KBM-7 (cell line): ENCODE measurements at places on chromosomes 1 and 21.

DNA sequence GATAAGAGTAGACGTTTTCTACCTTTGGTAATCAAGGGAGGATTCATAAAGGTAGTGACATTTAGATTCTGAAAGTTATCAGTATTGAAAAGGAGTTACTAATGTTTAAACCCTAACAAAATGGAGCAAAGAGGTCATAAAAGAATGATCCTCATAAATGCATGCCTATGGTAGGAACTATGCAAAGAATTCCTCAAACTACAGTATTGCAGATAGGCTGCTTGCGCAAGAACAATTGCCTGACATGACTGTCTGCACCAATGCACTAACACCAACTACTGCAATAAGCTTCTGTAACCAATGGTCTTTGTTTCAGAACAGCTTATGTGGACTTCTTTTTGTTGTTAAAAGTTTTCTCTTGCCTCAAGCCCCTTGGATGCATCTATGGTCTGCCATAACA lies 597.3 kb upstream of the ADGRL4 start:
- no peak for DNase-seq

GRCh38 chr1:63835128-63835527 lies 61.3 kb downstream of the ROR1 start:
- no peak for DNase-seq

GRCh38 chr21:17441370-17441769 lies 71.5 kb upstream of the CXADR start:
- no peak for DNase-seq

DNA sequence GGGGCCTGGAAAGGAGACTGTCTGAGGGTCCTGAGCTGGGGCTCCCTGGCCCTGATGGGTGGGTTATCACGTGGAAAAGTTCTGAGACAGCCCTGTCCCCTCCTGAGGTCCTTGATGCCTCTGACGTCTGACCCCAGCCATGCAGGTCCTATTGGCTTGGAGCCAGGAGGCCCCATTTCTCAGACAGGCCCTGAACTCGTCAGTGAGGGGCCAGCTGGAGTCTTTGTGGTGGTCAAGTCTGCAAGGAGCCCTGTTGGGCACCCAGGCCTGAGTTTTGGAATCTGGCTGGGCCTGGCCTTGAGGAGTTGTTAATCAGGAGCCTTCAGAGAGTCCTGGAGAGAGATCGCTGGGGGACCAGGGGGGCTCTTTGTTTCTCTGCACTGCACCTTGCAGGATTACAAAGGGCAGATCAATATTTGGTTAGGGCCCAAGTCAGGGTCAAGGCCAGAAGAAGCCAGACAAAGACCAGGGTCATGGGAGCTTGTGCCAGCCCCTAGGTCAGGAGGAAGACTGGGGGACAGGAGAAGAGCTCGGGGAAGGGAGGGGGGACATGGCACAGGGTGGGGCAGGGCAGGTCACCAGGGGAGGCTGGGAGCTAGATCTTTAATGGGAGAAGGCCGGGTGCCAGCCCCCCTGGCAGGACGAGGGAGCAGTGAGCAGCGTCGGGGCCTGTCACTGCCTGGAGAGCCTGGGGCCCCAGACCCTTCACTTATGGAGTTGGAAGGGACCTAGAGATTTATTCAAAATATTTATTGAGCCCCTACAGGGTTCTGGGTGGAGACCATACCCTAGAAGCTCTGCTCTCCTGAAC lies 83.2 kb downstream of the PTPRU start:
- no peak for DNase-seq

DNA sequence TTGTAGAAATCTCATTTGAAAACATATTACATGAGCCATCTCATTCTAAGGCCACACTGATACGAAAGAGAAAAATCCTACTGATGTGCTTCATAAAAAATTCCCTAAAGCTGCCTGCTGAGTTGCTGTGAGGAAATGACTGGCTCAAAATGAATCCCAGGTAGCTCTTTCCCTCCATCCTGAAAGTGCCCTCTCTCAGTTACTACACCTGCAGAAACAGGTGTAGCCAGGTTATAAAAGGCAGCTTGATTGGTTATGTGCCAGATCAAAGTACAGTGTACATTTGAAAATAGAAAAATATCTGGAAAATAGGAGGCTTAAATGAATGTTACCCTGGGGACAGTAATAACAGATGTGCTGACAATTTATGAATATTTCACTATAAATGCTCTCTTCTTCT lies 833.4 kb upstream of the ADGRL4 start:
- no peak for DNase-seq

DNA sequence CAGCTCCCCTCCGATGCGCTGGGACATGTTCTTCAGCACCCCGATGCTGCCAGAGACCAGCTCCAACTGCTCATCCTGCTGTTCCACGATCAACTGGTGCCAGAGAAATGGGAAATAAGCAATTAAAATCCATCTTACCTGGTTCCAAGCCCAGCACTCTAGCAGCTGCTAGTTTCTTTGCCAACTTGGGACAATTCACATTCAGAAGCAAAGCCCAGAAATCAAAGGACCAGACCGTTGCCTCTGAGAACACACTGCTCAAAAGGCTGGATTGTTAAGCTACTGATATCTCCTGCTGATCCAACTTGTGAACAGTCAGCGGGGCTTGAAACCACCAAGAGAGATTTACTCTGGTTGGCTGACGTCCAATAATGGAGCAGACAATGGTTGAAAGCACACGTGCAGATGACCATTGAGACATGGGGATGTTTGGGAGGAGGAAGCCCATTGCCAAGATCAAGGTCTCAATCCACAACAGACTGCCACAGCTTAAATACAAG lies 34.4 kb downstream of the STX6 start:
- DNase-seq: no peak

DNA sequence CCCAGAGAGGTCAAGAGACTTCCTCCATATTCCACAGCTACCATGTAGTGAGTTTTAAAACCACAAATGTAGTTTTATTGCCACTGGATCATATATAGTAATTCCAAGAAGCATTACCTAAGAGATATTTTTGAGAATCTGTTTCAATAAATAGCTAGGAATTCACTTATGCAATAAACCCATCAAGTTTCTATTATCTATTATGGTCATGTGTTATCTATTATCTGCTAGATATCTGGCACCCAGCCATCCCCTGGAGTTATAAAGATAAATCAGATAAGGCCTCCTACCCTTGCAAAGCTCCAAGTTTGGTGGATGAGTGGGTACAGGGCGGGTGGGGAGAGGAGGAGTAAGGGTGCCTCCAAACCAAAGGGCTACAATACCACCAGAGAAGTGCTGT lies 10.3 kb upstream of the VWA5B1 start:
- DNase-seq: no peak

DNA sequence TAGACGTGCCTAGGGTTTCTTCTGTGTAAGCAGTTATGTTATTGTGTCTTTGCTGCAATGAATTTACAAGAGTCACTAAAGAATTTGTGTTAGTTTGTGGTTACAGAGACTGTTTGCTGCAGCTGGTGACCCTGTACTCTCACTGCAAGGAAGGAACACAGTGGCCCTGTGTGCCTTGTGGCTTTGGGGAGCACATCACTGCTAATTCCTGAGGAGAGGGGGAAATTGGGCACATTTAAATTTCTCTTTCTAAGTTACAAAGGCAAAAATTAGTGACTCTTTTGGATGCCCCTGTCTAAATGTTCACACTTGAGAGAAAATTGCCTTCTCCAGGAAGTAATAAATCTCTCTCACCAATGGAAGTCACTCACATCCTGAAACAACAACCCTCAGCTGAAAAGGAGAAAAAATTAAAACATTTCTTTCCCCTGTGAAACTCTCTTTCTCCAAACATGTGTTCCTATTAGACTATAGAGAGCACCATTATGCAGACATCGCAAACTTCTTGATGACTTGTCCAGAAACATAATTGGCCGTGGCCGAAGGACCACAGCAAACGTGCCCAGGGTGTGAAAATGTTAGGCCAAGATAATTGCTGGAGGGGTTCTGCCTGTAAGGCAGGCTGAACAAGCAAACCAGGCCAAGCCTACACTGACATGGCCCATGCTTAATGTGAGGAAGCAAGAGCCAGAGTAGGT lies 32.3 kb upstream of the SPAG17 start:
- no peak for DNase-seq

DNA sequence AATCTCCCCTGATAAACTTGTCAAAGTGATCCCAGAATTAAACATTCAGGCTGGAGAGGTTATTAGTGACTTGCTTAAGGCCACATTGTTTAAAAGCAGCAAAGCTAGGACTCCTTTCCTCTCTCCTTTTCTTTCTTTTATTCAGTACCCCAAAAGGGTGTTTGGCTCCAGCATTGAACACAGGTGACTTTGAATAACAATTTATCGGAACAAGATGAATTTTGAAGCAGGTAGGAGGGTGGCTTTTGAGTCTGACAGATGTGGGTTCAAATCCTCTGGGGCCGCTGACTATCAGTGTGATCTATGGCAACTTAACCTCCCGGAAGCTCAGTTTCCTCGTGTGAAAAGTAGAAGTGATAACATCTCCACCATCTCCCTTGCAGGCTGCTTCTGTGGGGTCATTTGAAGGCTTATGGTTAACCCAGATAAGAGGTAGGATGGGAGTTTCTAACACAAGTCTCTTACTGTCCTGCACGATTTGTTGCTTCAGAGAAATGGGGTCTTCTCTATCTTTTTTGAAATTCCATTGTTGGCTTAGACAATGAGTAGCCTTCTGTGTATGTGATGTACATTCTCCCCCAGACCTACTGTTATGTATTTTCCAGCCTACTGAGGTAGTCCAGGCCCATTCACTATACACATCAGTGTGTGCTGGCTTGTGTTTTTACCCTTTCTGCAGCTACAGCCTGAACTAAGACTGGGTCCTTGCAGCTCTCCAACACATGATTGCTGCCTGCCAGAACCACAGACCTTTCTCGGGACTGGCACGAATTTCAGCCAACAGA lies 29.0 kb downstream of the JUN start:
- DNase-seq: peak; percentile 73

DNA sequence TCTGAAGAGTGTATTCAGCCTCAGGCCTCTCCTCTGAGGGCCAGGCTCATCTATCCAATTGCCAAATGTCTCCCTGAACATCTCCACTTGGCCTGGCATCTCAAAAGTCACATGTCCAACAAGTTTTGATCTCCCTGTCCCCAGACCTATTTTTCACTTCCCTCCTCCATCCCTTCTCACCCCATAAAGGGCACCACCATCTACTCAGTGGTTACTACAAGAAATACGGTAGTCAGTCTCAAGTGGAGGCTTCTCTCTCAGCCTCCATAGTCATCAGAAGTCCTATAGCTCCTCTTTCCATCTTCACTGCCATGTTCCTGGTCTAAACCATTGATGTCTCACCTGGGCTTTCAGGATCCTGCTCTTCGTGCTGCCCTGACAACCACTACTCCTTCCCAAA lies 82.5 kb upstream of the EDN2 start:
- DNase-seq: no peak

- peak; percentile 40 for DNase-seq
Measured at GRCh38 chr1:226712742-226713419, 26.2 kb downstream of the ITPKB start.

DNA sequence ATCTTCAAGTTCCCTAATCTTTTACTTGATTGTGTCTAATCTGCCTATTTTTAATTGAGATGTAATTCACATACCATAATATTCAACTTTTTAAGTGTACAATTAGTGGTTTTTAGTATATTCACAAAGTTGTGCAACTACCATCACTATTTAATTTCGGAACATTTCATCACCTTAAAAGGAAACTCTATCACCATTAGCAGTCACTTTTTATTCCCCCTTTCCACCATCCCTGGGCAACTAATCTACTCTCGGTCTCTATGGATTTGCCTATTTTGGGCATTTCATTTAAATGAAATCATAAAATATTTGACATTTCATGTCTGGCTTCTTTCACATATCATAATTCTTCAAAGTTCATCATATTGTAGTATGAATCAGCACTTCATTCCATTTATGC lies 30.6 kb upstream of the HYI start:
- no peak for DNase-seq

GRCh38 chr1:228735871-228736586 lies 750 bp downstream of the RHOU start:
- DNase-seq: peak; percentile 12

DNA sequence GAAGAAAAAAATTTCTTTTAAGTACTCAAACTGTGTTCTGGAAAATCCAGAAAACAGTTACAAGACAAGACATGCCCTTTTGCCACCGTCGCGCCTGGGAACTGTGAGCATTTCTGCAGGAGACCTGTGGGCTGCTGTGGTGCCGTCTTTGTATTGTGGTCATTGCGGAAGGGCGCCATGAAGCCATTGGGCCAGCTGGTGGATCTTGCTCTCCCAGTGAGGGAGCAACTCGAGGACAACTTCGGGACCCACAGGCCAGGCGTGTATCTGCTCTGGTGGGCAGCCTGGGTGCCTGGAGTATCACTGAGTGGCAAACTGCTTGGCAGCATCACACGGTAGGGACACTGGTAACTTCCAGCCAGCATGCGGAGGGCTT lies 3.8 kb upstream of the THEMIS2 start:
- DNase-seq: no peak

DNA sequence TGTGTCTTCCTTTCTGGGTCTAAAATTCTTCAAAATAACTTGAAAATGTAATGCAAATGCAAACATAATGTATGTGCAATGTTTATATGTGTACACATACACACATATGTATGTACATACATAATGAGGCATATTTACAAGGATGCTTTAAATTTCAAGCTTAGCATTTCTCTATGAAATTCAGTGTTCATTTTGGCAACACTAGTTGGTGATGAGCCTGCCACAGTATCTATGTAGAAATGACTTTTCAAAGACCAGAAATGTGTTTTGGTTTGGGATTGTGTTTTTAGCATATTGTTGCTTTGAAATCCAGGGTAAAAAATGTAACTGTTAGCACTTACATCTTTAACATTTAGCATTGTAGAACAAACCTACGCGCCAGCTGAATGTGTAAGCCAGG lies 10.1 kb downstream of the GABPA start:
- no peak for DNase-seq

DNA sequence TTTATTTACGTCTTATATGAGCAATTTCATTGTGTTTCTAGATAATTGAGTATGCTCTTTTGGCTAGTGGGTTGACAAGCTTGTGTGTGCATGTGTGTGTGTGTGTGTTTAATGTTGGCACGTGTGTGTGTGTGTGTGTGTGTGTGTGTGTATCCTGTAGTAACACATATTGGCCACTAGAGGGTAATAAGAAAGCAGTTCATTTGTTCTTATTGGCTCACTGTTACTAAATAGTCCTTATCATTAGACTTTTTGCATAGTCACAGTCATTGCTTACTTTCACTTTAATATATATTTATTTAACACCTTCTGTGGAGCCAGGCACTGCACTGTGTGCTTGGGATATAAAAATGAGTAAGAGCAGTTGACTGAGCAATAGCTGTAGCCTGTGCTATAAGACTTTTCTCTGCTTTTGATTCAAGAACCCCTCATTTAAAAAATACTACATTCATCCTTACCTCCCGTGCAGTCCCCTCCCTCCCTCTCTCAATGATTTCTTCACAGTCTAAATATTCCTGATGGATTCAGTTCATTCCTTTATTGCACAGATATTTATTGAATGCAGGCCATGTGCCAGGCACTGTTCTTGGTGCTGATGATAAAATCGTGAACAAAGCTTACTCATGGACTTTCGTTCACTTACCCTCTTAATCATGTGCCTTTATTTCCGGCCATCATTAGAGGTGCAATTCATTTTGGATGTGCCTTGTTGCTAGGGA lies 96.7 kb downstream of the DYRK1A start:
- DNase-seq: peak; percentile 73

- DNase-seq: peak; percentile 75
Measured at GRCh38 chr1:246091477-246091876, 415.6 kb downstream of the SMYD3 start.
